Glutamatergic neuron (in vitro differentiated cells): ENCODE measurements at places on chromosomes 7 and 10. TPM values are rescaled to one million over a fixed set of nuclear protein-coding genes. Genes with fewer than 3 reads are reported as not detected.

FXYD4 gene
- not detected for total RNA-seq

OR6B1 gene
- total RNA-seq: not detected

DNA sequence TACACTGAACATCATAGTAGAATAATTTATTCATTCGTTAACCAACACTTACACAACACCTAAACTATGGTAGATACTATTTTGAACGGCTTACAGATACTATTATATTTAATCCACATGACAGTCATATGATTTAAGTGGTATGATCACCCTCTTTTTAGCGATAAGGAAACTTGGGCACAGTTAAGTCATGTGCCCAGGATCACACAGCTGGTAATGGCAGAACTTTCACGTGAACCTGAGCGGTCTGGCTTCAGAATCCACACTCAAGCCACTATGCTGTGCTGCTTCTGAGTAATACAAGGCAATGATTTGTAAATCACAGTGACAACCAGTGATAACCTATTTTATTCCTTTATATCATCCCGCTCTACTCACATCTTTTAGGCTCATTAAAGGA lies 99.1 kb downstream of the CELF2 start:
- no peak overlapping the region for H3K4me3 ChIP-seq
- H3K36me3 ChIP-seq: no peaks in the 10 kb centered on the region
- DNase-seq: no peak
- H3K27me3 ChIP-seq: no peaks in the 10 kb centered on the region

GRCh38 chr10:13219685-13220670 lies 14.2 kb downstream of the UCMA start:
- H3K27me3 ChIP-seq: no peaks in the 10 kb centered on the region
- no peak overlapping the region for H3K4me3 ChIP-seq
- no peaks in the 10 kb centered on the region for H3K36me3 ChIP-seq
- DNase-seq: no peak

GRCh38 chr10:112739592-112740353 lies 210.3 kb upstream of the TCF7L2 start:
- no peak for DNase-seq
- peaks cover 17% of the 10 kb centered on the region for H3K4me1 ChIP-seq
- no peak overlapping the region for H3K27ac ChIP-seq
- no peak overlapping the region for H3K4me3 ChIP-seq
- H3K36me3 ChIP-seq: no peaks in the 10 kb centered on the region
- no peaks in the 10 kb centered on the region for H3K27me3 ChIP-seq

DNA sequence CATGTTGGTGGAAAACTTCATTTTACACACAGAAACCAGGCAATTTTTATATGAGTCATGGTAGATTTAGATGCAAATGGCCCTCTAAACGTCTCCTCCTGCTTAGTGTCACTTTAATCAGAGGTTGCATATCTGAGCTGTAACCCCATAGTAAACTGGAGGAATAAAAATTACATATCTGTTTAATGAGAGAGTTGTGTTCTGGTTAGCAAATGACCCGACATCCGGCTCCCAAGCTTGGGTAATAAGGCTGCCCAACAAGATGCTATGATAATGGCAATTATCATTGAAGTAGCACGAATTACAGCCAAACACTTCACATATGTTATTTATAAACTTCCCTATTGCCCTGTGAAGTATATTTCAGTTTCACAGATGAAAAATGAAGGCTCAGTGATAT lies 10.6 kb upstream of the ADAM12 start:
- peaks cover 1% of the 10 kb centered on the region for H3K27me3 ChIP-seq
- peaks cover 8% of the 10 kb centered on the region for H3K36me3 ChIP-seq
- no peak overlapping the region for H3K4me3 ChIP-seq
- H3K27ac ChIP-seq: no peak overlapping the region
- H3K4me1 ChIP-seq: no peaks in the 10 kb centered on the region
- no peak for DNase-seq

DNA sequence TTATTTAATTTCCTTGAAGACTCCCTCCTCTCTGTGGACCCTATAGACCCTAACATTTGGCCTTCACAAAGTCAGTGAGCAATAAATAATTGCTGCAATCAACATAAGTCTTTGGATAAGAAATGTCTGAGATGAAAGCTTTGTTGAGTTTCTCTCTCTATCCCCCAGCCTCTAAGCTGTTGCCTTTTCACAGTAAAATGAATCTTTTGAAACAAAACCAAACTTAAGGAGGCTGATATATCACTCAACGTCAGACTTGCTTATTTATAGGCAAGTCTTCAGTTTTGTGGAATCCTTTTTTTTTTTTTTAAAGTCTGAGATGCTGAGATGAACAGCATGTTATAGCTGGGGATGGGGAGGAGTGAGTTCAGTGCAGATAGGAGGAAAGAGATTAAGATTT lies 10.0 kb downstream of the CPED1 start:
- H3K4me3 ChIP-seq: no peak overlapping the region
- no peak for DNase-seq
- no peak overlapping the region for H3K27ac ChIP-seq
- H3K4me1 ChIP-seq: no peaks in the 10 kb centered on the region

DNA sequence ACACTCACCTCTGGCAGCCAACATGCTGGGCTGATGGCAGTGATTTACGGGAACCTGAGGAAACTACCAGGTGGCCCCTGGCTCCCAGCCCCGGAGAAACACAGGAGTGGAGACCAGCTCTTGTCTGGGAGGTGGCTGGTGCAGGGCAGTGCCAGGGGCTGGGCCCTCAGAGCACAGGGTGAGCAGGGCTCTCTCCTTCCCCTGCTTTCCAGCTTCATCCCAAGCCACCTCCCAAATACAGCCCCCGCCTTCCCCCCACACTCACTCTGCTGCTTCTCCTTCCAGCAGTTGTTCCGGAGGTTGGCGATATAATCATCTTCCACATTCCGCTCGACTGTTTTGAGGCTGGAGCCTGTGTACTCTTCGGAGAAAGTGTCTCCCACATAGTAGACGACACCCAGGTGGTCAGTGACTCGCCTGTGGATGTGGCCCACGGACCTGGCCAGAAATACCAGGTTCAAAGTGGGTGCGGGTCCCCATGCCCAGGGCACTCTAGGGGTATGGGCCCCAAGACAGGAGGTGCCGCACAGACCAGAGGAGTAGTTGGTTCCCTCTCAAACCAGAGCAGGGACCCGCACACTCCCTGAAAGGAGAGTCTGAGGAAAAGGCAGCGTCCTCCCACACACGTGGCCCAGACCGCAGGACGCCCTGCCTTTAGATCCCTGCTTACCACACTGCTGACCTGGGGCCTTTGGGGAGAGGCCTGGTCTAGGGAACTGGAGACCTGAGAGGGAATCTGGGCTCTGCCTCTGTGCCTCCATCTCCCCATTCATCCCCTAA lies 18.3 kb downstream of the DNAJB12 start:
- peak overlapping the region; percentile 46 for H3K4me3 ChIP-seq
- peaks cover 2% of the 10 kb centered on the region for H3K27me3 ChIP-seq
- peaks cover 26% of the 10 kb centered on the region for H3K4me1 ChIP-seq
- H3K36me3 ChIP-seq: no peaks in the 10 kb centered on the region

DNA sequence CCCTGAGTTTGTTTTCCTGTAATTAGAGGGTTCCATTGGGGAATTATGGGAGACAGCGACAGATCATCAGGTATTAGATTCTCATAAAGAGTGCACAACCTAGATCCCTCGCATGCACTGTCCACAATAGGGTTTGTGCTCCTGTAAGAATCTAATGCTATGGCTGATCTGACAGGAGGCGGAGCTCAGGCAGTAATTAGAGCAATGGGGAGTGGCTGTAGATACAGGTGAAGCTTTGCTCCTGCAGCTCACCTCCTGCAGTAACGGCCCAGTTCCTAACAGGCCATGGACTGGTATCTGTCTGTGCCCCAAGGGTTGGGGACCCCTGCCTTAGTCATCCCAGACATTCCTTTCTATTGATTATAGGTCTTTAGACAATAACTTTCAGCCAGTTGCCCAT lies 894 bp upstream of the ZSCAN21 start:
- no peak overlapping the region for H3K4me3 ChIP-seq
- no peaks in the 10 kb centered on the region for H3K27me3 ChIP-seq
- H3K27ac ChIP-seq: peak overlapping the region; percentile 22
- DNase-seq: no peak

- H3K4me1 ChIP-seq: peaks cover 4% of the 10 kb centered on the region
- peaks cover 2% of the 10 kb centered on the region for H3K27me3 ChIP-seq
- DNase-seq: no peak
Observed at GRCh38 chr7:112798274-112799159, 8.3 kb upstream of the TMEM168 start.

GRCh38 chr10:3671386-3671955 lies 113.5 kb downstream of the KLF6 start:
- no peak overlapping the region for H3K27ac ChIP-seq
- no peak overlapping the region for H3K4me3 ChIP-seq
- H3K4me1 ChIP-seq: peaks cover 6% of the 10 kb centered on the region
- DNase-seq: no peak

LIPK gene
- total RNA-seq: not detected

NODAL gene
- not detected for total RNA-seq

COBL gene
- total RNA-seq: 3.3 TPM

GRCh38 chr7:94975336-94975735 lies 67.9 kb downstream of the PPP1R9A start:
- no peak overlapping the region for H3K4me3 ChIP-seq
- H3K36me3 ChIP-seq: no peaks in the 10 kb centered on the region
- no peak for DNase-seq
- no peaks in the 10 kb centered on the region for H3K4me1 ChIP-seq
- H3K27ac ChIP-seq: no peak overlapping the region
- no peaks in the 10 kb centered on the region for H3K27me3 ChIP-seq

CFAP69 gene
- total RNA-seq: 0.71 TPM

- peaks cover 9% of the 10 kb centered on the region for H3K36me3 ChIP-seq
- H3K4me3 ChIP-seq: peak within 1 kb of the TSS; percentile 90
- peak within 1 kb of the TSS; percentile 90 for H3K27ac ChIP-seq
- DNase-seq: peak; percentile 65
- peaks cover 16% of the 10 kb centered on the region for H3K4me1 ChIP-seq
Observed at GRCh38 chr7:143362131-143363015, at the start of gene FAM131B. Gene FAM131B (minus strand): TSS chr7:143362713. CDS start chr7:143362603, 110 bp downstream.

TUBB8 gene
- total RNA-seq: 1.1 TPM

- peaks cover 20% of the 10 kb centered on the region for H3K4me1 ChIP-seq
- no peaks in the 10 kb centered on the region for H3K27me3 ChIP-seq
- H3K4me3 ChIP-seq: no peak overlapping the region
Observed at GRCh38 chr7:99089914-99090629, 53.8 kb downstream of the SMURF1 start.

- no peaks in the 10 kb centered on the region for H3K27me3 ChIP-seq
- no peaks in the 10 kb centered on the region for H3K4me1 ChIP-seq
- H3K4me3 ChIP-seq: no peak overlapping the region
- H3K27ac ChIP-seq: no peak overlapping the region
Observed at GRCh38 chr7:7505915-7506314, 29.8 kb downstream of the COL28A1 start.

GRCh38 chr10:49272251-49273081 lies 26.5 kb upstream of the C10orf71 start:
- peaks cover 6% of the 10 kb centered on the region for H3K36me3 ChIP-seq
- no peak overlapping the region for H3K27ac ChIP-seq
- H3K27me3 ChIP-seq: peaks cover 4% of the 10 kb centered on the region
- H3K4me3 ChIP-seq: peak overlapping the region; percentile 3
- DNase-seq: no peak
- H3K4me1 ChIP-seq: peaks cover 11% of the 10 kb centered on the region

DNA sequence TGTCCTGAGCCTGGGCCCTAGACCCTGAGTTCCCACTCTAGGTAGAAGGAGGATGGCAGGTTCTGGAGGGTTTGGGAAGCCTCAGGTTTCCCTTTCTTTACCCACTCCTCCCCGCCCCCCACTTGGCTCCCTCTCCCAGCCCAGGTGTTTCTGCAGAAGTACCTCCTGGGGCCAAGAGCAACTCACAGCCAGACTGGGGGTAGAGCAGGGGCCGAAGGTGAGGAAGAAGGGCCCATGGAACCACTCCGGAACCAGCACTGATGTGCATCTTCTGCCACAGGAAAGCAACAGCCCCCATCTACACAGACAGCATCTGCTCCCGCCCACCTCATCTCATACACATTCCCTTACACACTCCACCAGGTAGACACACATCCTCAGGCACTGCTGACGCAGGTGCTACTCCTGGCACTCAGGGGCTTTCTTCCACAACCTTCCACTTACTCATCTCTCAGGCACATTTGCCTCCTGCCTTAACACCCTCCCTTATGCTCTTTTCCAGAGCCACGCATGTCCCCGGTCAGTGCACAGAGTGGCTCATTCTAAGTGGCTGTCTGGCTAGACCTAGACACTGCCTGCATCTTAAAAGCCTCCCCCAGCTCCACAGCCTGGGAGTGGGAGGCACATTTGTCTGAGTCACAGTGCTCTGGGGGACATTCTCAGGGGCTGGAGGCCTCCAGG lies 1.8 kb downstream of the EPHB6 start:
- peak overlapping the region; percentile 84 for H3K27ac ChIP-seq
- H3K36me3 ChIP-seq: peaks cover 5% of the 10 kb centered on the region
- DNase-seq: no peak
- peaks cover 6% of the 10 kb centered on the region for H3K27me3 ChIP-seq
- H3K4me1 ChIP-seq: peaks cover 6% of the 10 kb centered on the region

DNA sequence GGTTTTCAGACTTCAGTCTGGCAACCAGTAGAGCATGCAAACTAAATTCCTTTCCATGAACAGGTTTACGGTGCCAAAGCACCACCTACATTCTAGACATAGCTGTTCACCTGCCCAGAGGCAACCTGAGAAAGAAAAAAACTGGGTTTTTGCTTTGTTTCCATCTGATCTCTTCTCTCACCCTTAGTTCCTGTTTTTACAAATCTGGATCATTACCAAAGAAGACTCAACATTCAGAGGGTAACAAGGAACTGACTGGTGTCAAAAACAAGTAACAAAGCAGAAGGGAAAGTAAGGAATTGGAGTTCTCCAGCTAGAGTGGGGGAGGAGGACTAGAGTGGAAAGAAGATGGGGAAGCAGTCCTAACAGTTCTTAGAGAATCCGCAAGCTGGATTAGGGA lies 36.4 kb downstream of the CPVL start:
- H3K27ac ChIP-seq: no peak overlapping the region
- peaks cover 10% of the 10 kb centered on the region for H3K4me1 ChIP-seq
- DNase-seq: no peak
- no peaks in the 10 kb centered on the region for H3K27me3 ChIP-seq
- H3K36me3 ChIP-seq: peaks cover 5% of the 10 kb centered on the region

- no peaks in the 10 kb centered on the region for H3K4me1 ChIP-seq
- H3K27me3 ChIP-seq: no peaks in the 10 kb centered on the region
- H3K4me3 ChIP-seq: no peak overlapping the region
- DNase-seq: no peak
Observed at GRCh38 chr7:24133691-24134090, 150.3 kb upstream of the NPY start.

DNA sequence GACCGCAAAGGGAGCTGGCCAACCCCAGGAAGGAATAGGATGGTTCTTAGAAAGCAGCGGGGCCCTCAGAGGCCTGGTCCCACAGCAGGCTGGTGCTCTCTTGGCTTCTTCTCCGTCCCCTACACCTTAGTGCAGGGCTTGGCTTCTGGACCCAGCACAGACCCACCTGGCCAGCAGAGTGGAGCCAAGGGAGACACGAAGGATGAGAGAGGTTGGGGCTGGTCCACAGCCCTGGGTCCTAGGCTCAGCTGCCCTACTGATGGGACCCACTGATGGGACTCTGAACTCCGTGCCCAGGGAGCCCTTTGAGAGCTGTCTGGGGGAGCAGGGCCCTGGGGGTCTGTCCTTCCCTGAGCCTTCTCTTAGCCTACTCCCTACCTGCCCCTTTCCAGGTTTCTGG lies 6.2 kb upstream of the TLX1 start:
- no peak overlapping the region for H3K27ac ChIP-seq
- no peak overlapping the region for H3K4me3 ChIP-seq
- peaks cover 5% of the 10 kb centered on the region for H3K36me3 ChIP-seq
- H3K4me1 ChIP-seq: peaks cover 10% of the 10 kb centered on the region
- DNase-seq: no peak
